Fibroblast of the aortic adventitia (primary cell): ENCODE measurements at places on chromosomes 3 and 15. TPM values are rescaled to one million over a fixed set of nuclear protein-coding genes. Genes with fewer than 3 reads are reported as not detected.

- no peak for DNase-seq
Observed at GRCh38 chr3:161427347-161427746, 56.0 kb upstream of the SPTSSB start.

DNA sequence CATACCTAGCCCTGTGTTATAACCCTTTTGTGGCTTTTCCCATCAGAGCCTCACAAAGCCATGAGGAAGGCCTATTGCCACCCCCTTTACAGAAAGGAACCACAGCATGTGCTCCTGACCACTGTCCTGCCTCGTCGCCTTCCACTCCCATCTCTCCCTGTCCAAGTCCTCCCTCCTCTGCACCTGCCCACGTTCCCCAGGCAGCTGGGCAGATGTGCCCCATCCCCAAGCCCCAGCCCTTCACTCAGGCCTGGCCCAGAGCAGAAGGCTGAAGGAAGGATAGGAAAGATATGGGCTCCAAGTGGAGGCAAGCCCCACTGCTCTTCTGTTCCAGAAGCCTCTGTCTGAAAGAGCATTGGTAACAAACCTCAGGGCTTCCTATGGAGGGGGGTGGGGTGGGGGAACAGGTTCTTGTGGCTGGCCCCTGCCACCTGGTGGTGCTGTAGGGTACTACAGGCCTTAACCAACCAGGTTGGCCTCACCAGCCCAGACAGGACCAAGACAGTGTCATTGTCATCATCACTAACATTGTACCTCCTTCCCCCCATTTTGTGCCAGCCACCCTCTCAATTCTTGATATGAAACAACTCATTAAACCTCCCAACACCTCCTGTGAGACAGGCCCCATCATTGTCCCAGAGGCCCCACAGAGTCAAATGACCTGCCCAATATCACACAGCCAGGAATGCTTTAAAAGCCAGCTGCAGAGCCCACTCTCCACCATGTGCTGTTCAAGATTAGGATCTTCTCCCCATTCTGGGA is 10.0 kb downstream of the POC1A start:
- DNase-seq = peak; percentile 83

- DNase-seq = peak; percentile 36
Observed at GRCh38 chr3:58350627-58351013, 17.9 kb downstream of the PXK start.

- peak; percentile 8 for DNase-seq
Observed at GRCh38 chr3:154304116-154304786, 20.0 kb downstream of the DHX36 start.

- DNase-seq = no peak
Observed at GRCh38 chr3:150144191-150144708, 173.6 kb upstream of the PFN2 start.

DNA sequence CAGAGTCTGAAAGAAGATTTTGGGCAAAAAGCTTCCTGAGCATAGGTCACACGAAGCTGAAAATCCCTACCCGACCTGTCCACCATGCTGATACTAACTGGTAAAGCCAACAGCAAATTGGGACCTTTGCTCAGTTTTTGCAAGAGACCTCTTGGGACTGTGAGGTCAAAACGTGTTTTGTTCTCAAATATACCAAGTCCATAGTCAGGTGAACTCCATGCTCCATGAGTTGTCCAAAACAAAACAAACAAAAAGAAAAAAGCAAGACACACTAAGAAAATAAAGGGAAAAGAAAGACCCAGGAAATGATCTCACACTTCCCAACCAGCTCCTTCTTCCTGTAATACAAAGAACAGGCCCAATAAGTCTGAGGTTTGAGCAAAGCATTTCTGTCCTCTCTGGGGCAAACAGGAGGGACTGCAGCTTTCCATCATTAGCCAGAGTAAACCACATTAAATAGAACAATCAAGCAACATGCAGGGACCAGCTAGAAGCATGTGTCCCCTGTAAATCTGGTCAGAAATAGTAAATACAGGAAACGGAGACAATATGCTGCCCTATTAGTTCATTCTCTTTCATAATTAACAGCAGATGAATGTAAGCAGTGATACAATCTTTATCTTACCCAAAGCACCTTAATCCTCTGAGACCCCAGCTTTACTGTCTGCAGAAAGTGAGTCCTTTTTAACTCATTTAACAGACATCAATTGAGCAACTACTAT is 125.0 kb upstream of the LIPC start:
- DNase-seq = peak; percentile 23

DNA sequence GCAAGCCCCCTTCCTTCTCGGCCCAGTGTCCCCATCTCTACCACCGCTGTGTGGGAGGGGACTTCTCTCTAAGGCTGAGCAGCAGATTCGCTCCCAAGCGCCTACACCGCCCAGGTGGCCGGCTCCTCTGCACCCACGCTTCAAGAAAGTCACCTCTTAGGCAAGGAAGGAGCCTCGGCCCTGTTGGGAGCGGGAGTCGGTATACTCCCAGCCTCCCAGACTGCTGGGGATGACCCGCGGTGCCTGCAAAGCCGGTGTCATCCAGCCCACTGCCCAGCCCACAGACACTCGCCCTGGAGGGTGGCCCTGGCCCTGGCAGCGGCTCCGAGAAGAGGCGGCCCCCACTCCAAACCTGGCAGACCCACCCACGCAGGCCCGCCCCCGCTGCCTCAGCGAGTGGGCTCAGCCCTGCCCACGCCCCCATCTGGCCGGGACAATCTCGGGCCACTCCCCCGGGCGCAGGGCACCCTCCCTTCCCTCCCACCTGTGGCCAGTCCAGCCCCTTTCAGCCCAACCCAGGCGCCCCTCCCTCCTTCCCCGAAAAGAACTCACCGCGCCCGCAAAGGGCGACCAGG is 396 bp downstream of the CHRNB4 start:
- no peak for DNase-seq

DNA sequence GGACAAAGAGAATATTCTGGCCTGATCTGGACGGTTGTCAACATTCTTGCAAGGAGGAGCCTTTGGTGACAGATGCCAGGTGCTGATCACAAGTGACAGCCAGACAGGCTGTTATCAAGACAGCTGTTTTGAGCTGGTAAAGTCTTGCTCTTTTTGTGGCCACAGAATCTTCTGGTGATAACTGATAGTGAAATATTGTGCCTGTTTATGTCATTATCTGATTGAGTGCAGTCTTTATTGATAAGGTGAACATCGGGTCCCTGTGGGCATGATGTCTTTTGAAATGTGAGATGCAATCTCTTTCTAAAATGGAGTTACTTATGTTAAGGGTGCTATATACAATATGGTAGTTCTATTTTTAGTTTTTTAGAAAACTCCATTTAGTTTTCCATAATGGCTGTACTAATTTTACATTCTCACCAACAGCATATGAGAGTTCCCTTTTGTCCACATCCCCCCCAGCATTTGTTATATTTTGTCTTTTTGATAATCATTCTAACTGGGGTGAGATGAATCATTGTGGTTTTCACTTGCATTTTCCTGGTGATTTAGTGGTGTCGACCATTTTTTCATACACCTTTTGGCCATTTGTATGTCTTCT is 10.7 kb downstream of the CEP63 start:
- no peak for DNase-seq

- DNase-seq = no peak
Observed at GRCh38 chr15:94070356-94071295, 160.7 kb upstream of the MCTP2 start.

ACKR4 gene
- 11.4 and 175 TPM in 2 replicates for total RNA-seq

SLC28A1 gene
- total RNA-seq = not detected in 2 replicates
